ENCODE measurements at places on chromosomes 2 and 18.

- no peak for DNase-seq
Measured at GRCh38 chr2:226733189-226733858, 66.3 kb downstream of the IRS1 start.

GRCh38 chr2:25397777-25398176, 56.1 kb upstream of the DNMT3A start:
- no peak for DNase-seq

- DNase-seq: no peak
Measured at GRCh38 chr18:79489051-79489898, 93.5 kb downstream of the NFATC1 start.

GRCh38 chr2:226902041-226902966, 66.5 kb downstream of the RHBDD1 start:
- DNase-seq: no peak

- DNase-seq: peak; percentile 20
Measured at GRCh38 chr2:192195548-192196418, 1.1 kb upstream of the TMEFF2 start.

- no peak for DNase-seq
Measured at GRCh38 chr2:42765686-42766085, 1.8 kb upstream of the OXER1 start.

- DNase-seq: no peak
Measured at GRCh38 chr2:12663306-12664037, 53.3 kb upstream of the TRIB2 start.

DNA sequence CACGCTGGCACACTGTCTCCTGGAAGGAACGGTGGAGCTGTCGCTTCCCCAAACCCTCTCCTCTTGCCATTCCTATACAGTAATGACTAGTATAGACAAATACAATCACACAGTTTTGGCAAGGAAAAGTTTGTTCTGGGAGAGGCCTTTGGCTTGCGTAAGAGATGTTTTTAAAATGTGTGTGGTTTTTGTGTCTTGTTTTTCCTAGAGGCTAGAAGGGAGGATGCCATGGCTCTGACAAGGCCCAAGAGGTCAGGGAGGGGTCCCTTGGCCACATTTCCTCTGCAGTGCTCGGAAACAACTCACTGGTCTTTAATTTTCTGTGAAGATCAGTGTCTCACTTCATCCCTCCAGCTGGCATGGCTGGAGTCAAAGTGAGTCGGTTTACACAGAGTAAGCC, 195.9 kb downstream of the SH3RF3 start:
- peak; percentile 92 for DNase-seq

DNA sequence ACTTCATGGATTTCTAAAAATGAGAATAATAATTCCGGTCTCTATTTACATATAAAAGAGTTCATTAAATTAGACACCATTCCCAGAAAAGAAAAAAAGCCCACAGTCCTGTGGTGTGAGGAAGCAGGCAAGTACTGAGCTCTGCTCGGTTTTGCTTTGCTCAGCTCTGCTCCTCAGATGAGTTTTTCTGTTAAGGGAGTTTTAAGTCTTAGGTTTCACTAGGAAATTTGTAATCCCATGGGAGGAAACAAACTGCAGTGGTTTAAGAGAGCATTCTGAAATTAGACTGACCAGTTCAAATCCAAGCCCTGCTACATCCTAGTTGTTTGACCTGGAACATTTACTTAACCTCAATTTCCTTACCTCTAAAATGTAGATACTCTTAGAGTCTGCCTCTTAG, 338.6 kb upstream of the MMADHC start:
- peak; percentile 8 for DNase-seq

- peak; percentile 33 for DNase-seq
Measured at GRCh38 chr2:141641462-141641861, 489.4 kb downstream of the LRP1B start.

- DNase-seq: no peak
Measured at GRCh38 chr2:67872481-67872880, 190.3 kb downstream of the C1D start.

- DNase-seq: no peak
Measured at GRCh38 chr2:239146741-239147181, 254.1 kb downstream of the HDAC4 start.

- no peak for DNase-seq
Measured at GRCh38 chr2:25062511-25062917, 20.6 kb downstream of the EFR3B start.

GRCh38 chr2:44920751-44921150, 20.8 kb upstream of the SIX3 start:
- DNase-seq: no peak

GRCh38 chr2:95115418-95115817, 6.2 kb downstream of the MRPS5 start:
- peak; percentile 49 for DNase-seq

DNA sequence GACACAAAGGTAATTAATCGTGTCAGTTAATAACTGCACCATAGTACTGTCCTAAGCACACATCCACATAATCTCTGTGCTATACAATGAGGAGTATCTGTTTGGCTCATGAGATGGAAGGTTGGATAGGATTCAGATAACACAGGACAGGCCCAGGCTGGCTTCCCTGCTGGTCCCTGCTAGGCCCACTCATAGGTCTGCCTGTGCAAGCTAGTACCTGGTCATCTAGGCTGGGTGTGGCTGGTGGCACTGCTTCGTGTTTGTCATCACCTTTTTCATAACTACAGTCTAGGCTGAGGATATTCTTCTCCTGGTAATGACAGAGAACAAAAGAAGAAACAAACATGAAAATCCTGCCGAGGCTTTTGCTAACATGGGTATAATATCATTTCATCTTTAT, 392.8 kb downstream of the TRIB2 start:
- no peak for DNase-seq

GRCh38 chr2:15538792-15539191, 22.3 kb downstream of the NBAS start:
- no peak for DNase-seq

DNA sequence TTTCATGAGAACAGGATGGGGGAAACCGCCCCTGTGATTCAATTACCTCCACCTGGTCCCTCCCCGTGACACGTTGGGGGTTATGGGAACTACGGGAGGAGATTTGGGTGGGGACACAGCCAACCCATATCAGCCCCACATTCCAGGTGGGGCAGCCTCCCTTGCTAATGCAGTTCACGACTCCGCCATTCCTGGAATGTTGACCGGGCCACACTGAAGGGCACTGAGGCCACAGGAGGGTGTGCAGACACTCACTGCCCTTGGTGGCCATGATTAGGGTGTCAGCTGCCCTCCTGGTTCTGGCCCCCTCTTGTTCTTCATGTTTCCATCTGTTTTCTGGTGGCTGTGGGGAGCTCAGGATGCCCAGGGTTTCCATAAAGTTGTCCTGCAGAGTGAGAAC, 176.3 kb downstream of the TWIST2 start:
- no peak for DNase-seq

- DNase-seq: peak; percentile 48
Measured at GRCh38 chr18:40159141-40160017, 1795.7 kb upstream of the PIK3C3 start.

DNA sequence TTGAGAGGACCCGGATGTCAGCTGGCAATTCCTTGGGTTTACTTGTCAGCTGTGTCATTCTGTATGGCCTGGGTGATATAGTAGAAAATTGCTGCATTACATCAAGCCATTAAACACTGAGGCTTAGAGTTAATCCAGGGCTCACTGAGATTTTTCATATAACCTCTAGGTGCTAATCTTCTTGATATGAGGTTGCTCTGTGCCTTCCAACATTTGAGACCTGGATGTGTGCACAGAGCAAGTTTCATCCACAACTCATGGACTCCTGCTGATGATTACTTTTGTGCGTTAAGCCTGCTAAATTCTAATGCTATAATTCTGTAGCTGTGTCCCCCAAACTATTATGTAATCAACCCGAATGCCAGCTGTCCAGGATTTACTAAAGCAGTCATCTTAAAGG, 178.4 kb upstream of the CDH20 start:
- DNase-seq: no peak

GRCh38 chr18:35526495-35527059, 28.8 kb upstream of the INO80C start:
- DNase-seq: peak; percentile 31

DNA sequence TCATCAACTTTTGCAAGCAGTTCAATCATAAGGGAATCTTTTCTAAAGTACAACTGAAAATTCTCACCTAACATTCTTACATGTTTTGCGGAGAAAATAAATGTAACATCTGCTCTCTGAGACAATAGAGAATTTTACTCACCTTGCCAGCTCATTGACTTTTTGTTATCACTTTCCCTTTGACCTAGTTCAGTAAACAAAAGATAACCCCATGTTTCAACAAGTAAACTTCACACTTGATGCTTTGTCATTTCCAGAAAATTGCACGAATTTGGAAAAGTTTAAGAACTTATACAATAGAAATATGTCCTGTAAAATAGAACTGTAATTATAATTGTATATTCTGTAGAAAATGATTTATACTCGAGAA, 1110.0 kb upstream of the ACVR2A start:
- no peak for DNase-seq

DNA sequence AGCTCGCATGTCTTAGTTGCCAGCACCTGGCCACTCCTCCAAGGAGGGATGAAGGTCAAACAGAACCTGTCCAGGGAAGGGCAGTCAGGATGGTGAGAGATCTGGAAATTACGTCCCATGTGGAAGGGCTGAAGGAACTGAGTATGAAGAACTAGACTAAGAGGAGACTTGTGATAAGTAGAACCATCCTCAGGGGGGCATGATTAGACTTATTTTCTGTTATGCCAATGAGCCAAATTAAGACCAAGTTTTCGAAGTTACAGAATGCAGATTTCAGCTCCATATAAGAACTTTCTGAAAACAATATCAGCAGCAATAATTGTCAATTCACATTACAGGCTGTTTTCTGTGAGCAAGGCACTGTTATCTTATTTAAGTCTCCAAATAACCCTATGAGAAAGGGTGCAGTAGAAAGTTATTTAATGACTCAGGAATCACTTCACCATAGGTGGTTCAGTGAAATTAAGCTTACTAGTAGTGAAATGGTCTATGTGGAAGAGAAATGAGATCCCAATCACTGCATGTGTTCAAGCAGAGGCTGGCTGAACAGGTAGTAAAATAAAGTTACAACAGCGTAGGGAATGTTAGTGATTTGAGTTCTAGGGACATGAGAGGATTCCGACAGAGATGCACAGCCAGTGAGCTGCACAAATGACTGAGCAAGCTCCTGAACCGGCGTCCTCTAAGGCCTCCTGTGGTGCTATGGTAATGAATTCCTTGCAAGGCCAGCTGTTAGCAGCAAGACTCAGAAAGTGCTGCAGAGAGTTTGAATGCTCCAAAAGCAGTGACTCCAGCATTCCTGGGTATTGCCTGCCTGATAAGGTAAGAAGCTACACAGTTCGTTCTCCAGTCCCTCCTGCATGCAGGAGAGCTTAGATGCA, 4.5 kb upstream of the DYM start:
- DNase-seq: peak; percentile 49

- peak; percentile 89 for DNase-seq
Measured at GRCh38 chr2:6824962-6825361, 40.7 kb downstream of the CMPK2 start.

GRCh38 chr18:47412924-47413323, 161.5 kb upstream of the SKOR2 start:
- no peak for DNase-seq

- peak; percentile 42 for DNase-seq
Measured at GRCh38 chr2:20382965-20383810, 32.5 kb upstream of the PUM2 start.

- peak; percentile 18 for DNase-seq
Measured at GRCh38 chr2:216652566-216652965, 19.3 kb downstream of the IGFBP2 start.

DNA sequence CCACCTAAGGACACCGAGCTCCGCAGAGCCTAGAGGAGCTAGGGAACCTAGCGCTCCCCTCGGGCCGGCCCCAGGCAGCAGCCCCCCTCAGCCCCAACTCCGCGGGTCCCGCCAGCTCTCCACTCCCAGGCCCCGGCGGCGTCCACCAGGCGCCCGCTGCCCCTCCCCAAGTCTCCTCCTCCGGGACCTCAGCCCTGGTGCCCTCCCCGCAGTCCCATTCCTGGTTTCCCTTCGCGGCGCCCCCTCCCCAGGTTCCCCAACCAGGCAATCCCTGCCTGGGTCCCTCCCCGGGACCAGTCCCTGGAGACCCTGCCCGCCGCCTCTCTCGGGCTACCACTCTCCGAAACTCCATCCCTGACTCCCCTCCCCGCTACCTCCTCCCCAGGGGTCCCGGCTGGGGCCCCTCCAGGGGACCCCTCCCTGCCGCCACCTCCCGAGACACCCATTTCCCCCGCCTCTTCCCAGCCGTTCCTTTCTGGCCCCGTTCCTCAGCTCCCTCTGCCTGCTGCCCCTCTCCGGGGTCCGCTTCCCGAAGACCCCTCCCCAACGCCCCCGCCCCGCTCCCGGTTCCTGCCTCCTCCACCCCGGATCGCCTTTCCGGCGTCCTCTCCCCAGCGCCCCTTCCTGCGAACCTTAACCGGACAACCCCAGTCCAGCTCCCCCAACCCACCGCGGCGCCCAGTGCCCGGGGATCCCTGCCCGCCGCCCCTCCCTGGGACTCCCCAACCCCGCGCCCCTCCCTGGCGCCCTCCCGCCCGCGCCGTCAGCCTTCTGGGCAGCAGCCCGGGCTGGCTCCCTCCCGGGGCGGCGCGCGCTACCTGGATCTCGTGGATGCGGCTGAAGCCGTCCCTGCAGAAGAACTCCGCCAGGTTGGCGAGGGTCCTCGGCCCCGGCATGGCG, 678 bp downstream of the CYP27C1 start:
- no peak for DNase-seq

DNA sequence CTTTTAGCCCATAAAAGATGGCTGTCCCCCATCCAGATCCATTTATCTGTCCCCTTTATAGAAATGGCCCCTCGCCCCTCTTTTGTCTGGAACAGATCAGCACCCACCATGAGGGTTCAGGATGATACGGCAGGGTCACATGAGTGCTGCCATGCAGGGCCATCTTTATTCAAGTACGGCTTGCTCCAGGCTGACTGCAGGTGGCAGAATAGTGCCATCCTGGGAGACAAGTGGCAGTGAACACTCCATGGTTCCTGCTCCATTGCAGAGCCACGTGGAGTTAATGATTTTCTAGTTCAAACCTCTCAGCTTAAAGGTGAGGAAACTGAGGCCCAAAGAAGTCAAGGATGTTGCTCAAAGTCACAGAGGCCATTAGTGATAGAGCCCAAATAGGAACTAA, 180.6 kb downstream of the CLIP4 start:
- peak; percentile 28 for DNase-seq

GRCh38 chr2:33166287-33166881, 219.6 kb downstream of the LTBP1 start:
- DNase-seq: peak; percentile 90
